ENCODE measurements at places on chromosomes 11 and 22.

GRCh38 chr11:34680918-34681586 lies 60.2 kb downstream of the EHF start:
- DNase-seq: no peak

GRCh38 chr11:122729139-122729538 lies 73.6 kb downstream of the UBASH3B start:
- DNase-seq: no peak

DNA sequence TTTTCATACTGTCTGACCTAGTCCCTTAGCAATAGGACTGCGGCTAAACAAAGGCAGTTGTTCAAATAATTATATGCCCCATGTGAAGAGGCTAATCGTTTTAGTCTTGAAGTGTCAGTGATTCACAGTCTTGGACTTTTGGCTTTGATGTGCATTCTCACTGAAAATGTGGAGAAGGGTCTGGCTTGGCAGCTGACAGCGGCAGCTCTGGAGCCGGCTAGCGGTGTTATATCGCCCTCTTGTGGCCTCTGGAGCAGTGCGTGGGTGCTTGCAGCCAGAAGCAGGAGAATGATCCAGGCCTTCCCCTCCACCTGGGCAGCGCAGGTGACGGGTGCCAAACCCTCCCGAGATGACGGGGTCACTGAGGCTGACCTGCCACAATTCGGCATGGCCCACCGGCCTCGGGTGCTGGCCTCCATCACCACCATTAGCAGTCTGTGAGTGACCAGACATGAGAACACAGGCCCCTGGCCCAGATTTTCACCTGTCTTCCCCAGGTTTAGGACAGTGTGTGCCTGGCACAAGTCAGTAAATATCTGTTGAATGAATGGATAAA lies 90.3 kb upstream of the PITPNB start:
- peak; percentile 38 for DNase-seq

GRCh38 chr22:49657275-49657973 lies 170.2 kb downstream of the BRD1 start:
- DNase-seq: peak; percentile 66

GRCh38 chr11:17164361-17165246 lies 43.2 kb downstream of the PIK3C2A start:
- no peak for DNase-seq

GRCh38 chr11:133605482-133605881 lies 73.2 kb upstream of the OPCML start:
- no peak for DNase-seq

- no peak for DNase-seq
Observed at GRCh38 chr11:96179905-96180304, 163.1 kb downstream of the MAML2 start.

GRCh38 chr11:81071606-81072005 lies 1630.8 kb upstream of the TENM4 start:
- DNase-seq: no peak

DNA sequence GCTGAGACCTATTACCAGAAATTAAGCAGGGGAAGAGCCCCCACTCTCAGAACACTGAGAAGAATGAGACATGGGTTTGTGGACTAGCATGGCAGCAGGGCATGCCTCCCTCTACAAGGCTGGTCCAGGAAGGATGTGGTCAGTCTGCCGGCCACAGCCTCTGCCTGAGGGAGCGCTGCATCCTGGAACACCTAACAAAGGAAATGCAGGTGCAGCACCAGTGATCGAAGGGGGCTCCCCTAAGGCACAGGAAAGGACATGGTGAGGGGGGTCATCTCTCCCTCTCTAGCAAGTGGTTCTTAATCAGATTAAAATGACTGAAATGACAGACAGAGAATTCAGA lies 40.6 kb upstream of the ARL14EP start:
- DNase-seq: peak; percentile 25

DNA sequence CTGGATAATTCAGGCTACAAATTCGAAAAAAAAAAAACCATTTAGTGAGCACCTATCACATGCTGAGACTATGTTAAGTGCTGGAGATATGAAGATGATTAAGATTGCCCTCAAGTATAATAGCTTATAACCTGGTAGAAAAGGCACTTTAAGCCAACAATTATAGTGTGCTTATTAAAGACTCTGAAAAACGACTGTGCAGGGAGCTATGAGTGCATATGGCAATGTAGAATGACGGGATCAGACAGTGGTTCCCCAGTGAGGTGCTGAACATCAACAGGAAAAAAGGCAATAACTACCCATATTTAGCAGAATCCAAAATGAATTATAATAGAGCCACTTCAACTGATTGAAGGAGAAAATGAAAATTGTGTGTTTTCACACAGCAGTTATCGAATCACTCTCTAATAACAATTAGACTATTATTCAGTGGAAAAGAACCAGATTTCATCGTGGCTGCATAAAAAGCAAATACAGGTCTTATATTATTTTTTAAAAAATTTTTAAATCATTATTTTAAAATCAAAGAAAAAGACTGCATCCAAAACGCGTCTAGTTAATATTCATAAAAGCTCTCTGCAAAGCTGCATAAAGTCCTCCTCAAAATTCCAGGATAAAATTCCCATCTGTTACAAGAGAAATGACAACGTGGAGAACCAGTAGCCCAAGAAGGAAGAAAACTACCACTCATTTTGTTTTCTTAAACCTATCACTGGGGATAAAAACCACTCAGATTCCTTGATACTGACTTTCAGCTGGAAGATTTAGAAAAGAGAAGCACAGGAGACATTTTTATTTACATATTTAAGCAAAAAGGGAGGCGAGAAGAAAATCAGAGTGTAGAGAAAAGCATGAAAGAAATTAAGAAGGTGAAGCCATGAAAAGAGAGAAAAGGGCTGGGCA lies 1.1 kb downstream of the MTMR2 start:
- no peak for DNase-seq

GRCh38 chr22:32828150-32828549 lies 26.6 kb downstream of the TIMP3 start:
- no peak for DNase-seq

DNA sequence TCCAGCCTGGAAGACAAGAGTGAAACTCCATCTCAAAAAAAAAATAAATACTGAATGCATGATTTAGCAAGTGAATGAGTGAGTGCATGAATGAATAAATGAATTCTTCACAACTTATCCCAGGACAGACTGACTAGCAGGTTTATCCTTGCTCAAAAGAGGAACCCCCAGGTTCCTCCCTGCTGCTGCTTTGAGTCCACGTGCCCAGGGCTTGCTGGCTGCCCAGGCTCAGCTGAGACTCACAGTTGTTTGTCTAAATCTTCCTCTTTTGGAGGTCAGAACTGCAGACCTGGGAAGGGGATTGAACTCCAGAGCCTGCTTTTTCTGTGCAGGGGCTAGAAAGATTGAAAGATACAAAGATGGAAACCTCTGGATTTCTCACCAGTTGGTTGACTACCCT lies 117.4 kb upstream of the TMEM45B start:
- no peak for DNase-seq

- no peak for DNase-seq
Observed at GRCh38 chr22:20155330-20156041, 4.6 kb upstream of the CCDC188 start.

- no peak for DNase-seq
Observed at GRCh38 chr22:34111210-34111824, 191.0 kb upstream of the LARGE1 start.

GRCh38 chr22:19604711-19605268 lies 80.6 kb upstream of the CLDN5 start:
- DNase-seq: no peak

GRCh38 chr22:35643991-35644390 lies 4.3 kb upstream of the APOL6 start:
- no peak for DNase-seq

GRCh38 chr11:62725646-62726045 lies 1.6 kb downstream of the HNRNPUL2 start:
- DNase-seq: no peak

- no peak for DNase-seq
Observed at GRCh38 chr11:77418155-77418970, 55.5 kb downstream of the PAK1 start.

- no peak for DNase-seq
Observed at GRCh38 chr11:29978549-29978948, 38.3 kb downstream of the KCNA4 start.

DNA sequence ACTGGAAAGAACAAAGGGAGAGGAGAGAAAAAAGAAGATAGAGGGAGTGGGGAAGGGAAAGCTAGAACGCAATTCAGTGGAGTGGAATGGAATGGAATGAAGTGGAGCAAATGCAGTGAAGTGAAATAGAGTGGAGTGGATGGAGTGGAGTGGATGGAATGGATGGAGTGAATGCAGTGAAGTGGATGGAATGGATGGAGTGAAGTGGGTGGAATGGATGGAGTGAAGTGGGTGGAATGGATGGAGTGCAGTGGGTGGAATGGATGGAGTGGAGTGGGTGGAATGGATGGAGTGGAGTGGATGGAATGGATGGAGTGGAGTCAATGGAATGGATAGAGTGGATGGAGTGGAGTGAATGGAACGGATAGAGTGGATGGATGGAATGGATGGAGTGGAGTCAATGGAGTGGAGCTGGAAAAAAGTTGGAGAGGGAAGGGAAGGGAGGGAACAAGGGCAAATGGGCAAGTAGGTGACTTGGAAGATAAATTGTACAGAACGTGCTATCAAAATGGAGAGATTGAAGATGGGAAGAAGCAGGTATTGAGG lies 13.9 kb downstream of the IFITM10 start:
- DNase-seq: no peak

DNA sequence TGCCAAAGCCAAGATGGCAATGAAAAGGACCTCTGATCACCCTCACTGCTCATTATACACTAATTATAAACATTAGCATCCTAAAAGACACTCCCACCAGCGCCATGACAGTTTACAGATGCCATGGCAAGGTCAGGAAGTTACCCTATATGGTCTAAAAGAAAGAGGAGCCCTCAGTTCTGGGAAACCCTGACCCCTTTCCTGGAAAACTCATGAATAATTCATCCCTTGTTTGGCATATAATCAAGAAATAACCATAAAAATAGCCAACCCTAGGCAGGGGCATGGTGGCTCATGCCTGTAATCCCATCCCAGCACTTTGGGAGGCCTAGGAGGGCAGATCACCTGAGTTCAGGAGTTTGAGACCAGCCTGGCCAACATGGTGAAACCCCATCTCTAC lies 12.7 kb upstream of the CAPN5 start:
- no peak for DNase-seq

DNA sequence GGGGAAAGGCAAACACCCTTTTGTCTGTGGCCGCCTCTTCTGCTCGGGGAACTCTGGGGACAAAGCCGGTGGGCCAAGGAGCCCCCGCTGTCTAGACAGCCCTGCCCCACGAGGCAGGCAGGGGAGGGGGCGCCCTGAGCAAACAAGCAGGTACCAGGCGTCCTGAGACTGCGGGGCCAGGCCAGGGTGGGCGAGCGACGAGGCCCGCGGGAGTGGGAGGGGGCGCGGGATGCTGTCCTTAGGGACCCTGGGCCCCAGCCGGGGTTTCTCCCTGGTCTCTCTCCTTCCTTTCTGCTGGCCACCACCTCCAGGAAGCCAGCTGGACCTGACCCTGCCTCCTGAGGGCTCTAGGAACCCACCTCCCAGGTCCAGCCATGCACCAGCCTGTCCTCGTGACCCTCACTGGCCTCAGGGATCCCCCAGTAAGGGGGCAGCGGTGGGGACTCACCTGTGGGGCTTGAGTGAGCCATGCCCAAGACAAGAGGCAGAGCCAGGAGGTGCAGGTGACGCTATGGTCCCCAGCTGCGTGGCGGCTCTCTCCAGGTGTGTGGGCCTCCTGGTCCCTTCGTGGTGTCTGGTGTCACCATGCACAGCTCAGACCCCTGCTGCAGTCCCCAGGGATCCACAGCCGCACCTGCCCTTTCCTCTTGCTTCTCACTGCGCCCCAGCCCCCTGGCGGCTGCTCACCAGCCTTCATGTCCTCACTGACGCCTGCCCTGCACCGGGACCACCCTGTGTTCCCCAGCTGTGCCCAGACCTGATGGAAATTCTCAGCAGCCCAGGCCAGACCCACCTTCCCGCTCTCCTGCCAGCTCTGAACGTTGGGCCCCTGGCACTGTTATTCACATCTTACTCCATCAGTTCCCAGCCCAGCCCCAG lies 26.5 kb upstream of the MUC5AC start:
- no peak for DNase-seq

- DNase-seq: no peak
Observed at GRCh38 chr11:19079643-19080440, 19.3 kb upstream of the MRGPRX2 start.

All from GM06990 (cell line).